Stimulated activated CD8-positive, alpha-beta memory T cell treated with anti-CD3 and anti-CD28 coated beads, Interleukin-4, amount 100 ng/mL, for 4 hours (primary cell): ENCODE measurements at places on chromosomes 3 and 15.

GRCh38 chr3:123090728-123091531, 24.1 kb downstream of the PDIA5 start:
- no peak for DNase-seq

GRCh38 chr3:58470363-58471024, 21.4 kb upstream of the KCTD6 start:
- DNase-seq: no peak

DNA sequence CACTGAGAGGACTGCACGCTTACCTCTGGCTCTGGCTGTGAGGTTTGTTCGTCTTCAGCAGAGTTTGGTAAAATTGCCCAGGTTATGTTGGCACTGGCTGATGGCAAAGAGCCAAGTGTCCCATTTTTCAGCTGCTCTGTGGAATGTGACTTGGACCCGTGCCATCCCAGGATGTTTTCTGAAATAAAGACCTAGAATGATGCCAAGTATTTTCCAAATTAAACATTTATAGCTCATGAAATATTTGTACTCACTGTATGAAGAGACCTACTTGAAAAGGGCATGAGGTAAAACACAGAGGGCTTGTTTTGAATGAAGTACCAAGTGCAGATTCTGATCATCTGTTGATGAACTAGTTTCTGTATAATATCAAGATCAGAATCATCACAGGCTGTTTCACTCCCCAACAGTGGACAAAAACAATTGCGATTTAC, 200.5 kb downstream of the STT3B start:
- DNase-seq: no peak

- DNase-seq: no peak
Observed at GRCh38 chr3:2876362-2876761, 233.8 kb downstream of the IL5RA start.

- no peak for DNase-seq
Observed at GRCh38 chr3:109265295-109265694, 51.0 kb downstream of the DPPA2 start.
